Astrocyte (in vitro differentiated cells and primary cell): ENCODE measurements at places on chromosomes 2 and 18. TPM values are rescaled to one million over a fixed set of nuclear protein-coding genes. Genes with fewer than 3 reads are reported as not detected.

The HJURP gene
- 2.7 and 5.9 TPM in 2 replicates for total RNA-seq

The LIPG gene
- total RNA-seq: 11.0 and 18.3 TPM in 2 replicates

The POTEJ gene
- total RNA-seq: not detected in 2 replicates

The HOXD12 gene
- not detected in 2 replicates for total RNA-seq

DNA sequence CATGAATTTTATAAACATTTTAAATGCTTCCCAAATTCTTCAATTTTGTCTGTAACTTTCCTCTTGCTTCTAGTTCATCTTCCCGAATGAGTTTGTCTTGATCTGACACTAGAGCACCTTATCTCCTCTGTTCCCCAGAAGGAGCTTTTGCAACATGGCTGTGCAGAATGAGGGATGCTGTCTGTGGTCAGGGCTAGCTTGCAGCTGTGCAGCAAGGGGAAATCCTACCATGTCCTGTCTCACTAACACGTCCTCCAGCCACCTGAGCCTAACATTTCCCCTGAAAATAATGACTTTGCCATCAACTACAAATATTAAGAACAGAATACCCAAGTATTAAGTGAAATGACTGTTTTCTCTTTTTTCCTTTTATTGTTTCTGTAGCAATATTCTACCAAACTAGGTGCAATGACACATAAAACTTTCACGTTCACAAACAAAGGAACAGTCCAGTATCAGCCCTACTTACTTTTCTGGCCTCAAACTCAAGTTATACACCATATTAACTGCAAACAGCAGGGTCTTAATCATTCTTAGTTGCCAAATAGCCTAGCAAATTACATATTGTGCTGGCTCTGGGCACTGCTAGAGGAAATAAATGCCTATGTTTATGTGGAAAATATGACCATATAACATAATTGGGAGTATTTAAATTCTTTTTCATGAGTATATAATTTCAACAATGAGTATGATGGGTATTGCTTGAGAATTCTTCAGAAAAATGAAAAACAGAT, 423.3 kb downstream of the CMPK2 start:
- H3K36me3 ChIP-seq: no peaks in the 10 kb centered on the region
- DNase-seq: peak; percentile 42
- no peaks in the 10 kb centered on the region for H3K27me3 ChIP-seq
- H3K4me3 ChIP-seq: no peak overlapping the region

- no peak overlapping the region for H3K4me3 ChIP-seq
- no peaks in the 10 kb centered on the region for H3K36me3 ChIP-seq
- H3K27me3 ChIP-seq: no peaks in the 10 kb centered on the region
- DNase-seq: no peak
- no peak overlapping the region for H3K27ac ChIP-seq
Observed at GRCh38 chr2:67651565-67651964, 254.4 kb downstream of the ETAA1 start.

- peaks cover 27% of the 10 kb centered on the region for H3K4me1 ChIP-seq
- peak within 1 kb of the TSS; percentile 85 for H3K4me3 ChIP-seq
- H3K36me3 ChIP-seq: no peaks in the 10 kb centered on the region
Observed at GRCh38 chr2:74553892-74554819, at the start of the genes DOK1 and LOXL3. TSS of gene DOK1 (plus strand) at chr2:74554720. CDS start at chr2:74554755, 35 bp downstream. TSS of gene LOXL3 (minus strand) at chr2:74553942. CDS start at chr2:74552634, 1,308 bp downstream.

- H3K27me3 ChIP-seq: peaks cover 6% of the 10 kb centered on the region
- no peak overlapping the region for H3K27ac ChIP-seq
- DNase-seq: no peak
- H3K36me3 ChIP-seq: no peaks in the 10 kb centered on the region
- no peak overlapping the region for H3K4me3 ChIP-seq
Observed at GRCh38 chr2:148817210-148817708, 57.8 kb upstream of the KIF5C start.

DNA sequence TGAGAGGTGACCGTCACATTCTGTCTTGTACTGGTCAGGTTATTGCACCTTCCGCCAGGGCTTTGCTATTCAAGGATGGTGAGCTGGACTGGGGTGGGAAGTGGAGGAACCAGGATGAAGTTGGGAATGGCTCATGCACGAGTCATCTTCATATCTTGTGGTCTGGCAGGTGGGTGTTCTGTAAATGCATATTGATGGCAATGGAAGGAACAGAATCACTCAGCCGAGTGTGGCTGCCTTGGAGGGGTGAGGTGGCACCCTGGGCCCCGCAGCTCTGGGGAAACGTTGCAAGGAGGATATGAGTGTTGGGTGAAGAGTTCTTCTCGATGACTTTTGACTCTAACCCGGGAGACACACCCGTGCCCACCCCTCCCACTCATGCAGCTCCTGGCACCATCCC, 1.2 kb downstream of the NEU2 start:
- H3K36me3 ChIP-seq: no peaks in the 10 kb centered on the region
- no peak overlapping the region for H3K4me3 ChIP-seq
- H3K27ac ChIP-seq: no peak overlapping the region
- H3K4me1 ChIP-seq: peaks cover 9% of the 10 kb centered on the region

DNA sequence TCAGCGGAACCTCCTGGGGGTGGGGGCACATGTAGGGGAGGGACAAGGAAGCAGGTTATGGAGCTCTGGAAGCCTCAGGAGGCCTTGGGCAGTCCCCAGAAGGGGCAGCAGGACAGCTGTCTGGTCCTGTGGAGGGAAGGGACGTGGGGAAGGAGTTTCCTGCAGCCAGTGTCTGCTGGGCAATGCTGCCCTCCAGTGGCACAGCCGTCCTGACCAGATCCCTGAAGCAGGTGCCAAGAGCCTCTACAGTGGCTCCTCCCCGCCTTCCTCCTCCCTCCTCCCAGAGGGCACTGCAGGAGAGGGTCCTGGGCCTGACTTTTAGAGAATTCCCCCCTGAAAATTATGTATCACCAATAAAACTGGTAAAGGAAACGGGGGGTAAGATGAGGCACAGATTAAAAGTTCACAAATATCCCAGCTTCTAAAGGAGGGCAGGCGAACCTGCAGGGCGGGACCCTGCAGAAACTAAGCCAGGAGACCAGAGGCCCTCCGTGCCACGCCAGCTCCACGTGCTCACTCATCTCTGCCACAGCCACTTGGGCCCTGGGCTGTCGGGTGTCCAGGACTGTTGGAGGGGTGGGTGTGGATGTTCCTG, 258.5 kb downstream of the TWIST2 start:
- DNase-seq: peak; percentile 37
- no peak overlapping the region for H3K27ac ChIP-seq
- H3K36me3 ChIP-seq: no peaks in the 10 kb centered on the region
- H3K27me3 ChIP-seq: no peaks in the 10 kb centered on the region
- H3K4me3 ChIP-seq: no peak overlapping the region

DNA sequence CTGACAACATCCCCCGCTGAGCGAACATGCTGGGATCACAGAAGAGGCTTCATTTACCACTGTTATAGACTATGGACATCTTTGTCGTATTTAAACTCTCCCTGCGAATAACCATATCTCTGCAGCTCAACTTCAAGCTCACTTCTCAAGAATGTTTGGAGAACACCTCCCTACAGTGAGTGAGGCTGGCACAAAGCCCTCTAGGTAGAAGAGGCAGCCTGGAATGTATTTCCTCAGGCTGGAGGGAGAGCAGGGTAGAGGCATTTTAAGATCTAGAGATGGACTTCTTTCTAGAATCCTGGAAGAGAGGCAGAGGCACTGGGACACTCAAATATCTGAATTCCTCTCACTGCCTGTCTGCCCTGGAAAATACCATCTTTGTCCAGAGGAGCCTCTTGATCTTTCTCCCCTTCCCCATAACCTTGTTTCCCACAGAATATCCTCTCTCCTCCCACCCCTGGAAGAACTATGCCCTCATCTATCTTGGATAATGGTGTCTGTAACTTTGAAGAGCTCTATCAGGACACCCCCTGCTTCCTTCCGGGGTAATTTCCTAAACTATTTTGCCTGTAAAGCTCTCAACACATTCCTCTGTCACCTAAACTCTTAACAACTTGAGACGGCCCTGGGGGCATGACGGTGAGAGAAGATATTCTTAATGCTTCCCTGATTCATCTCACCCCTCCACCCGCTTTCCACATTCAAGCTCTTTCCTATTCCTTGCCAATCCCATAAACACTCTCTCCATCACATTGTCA, 2.4 kb upstream of the ANTXR1 start:
- no peak overlapping the region for H3K4me3 ChIP-seq
- H3K36me3 ChIP-seq: no peaks in the 10 kb centered on the region
- DNase-seq: no peak
- H3K4me1 ChIP-seq: peaks cover 14% of the 10 kb centered on the region

DNA sequence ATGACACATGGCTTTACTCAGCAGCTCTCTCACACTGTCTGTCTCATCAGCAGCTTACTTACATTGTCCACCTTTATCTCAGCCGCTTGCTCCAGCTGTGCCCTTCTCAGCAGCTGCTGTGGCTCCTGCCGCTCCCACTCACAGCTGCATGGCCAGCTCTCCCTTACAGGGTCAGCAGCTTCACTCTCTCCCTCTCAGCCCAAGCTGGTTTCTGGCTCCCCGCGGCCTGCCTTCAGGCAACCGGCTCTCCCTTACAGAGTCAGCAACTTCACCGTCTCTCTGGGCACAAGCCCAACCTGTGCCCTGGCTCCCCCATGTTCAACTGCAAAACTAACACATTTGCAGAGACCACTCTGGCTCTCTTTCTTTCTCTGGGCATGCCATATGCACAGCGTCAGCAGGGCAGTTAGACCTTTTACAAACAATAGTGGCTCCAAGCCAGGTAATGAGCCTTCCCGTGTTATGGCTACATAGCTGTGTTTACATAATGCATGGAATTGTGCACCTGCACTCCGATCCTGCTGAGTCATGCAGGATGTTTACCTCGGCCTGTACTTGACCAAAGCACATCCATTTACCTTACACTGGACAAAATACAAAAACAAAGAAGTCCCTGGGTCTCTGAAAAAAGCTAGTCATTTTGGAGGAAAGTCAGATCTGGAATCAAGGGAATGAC, 167.3 kb downstream of the DOK6 start:
- H3K4me3 ChIP-seq: no peak overlapping the region
- H3K27me3 ChIP-seq: no peaks in the 10 kb centered on the region
- DNase-seq: no peak
- no peak overlapping the region for H3K27ac ChIP-seq

- no peaks in the 10 kb centered on the region for H3K4me1 ChIP-seq
Observed at GRCh38 chr2:81645745-81646301, 1341.3 kb upstream of the LRRTM1 start.

- no peaks in the 10 kb centered on the region for H3K36me3 ChIP-seq
- no peaks in the 10 kb centered on the region for H3K4me1 ChIP-seq
- no peaks in the 10 kb centered on the region for H3K27me3 ChIP-seq
Observed at GRCh38 chr2:238560234-238560633, 133.5 kb downstream of the ASB1 start.

- H3K4me3 ChIP-seq: no peak overlapping the region
- H3K4me1 ChIP-seq: peaks cover 28% of the 10 kb centered on the region
- H3K27ac ChIP-seq: no peak overlapping the region
- no peaks in the 10 kb centered on the region for H3K36me3 ChIP-seq
Observed at GRCh38 chr2:65278531-65278981, 50.9 kb downstream of the ACTR2 start.

DNA sequence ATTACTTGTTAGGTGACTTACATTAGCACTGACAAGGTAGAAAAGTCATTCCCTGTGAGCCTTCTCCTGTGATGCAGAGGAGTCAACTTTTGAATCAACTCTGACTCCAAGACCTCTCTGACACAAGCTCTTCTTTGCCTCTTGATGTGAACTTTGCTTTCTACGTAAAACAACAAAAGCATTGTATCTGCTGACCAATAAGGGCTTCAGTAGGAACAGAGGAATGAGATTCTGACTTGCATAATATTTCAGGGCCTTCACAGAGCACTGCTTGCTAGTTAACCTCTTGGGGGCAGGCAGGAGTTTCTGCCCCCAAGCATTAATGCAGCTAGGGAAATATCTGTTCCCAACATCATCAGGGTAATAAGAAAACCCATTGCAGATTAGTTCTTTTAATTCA, 791.5 kb downstream of the BCL11A start:
- no peaks in the 10 kb centered on the region for H3K36me3 ChIP-seq
- H3K4me3 ChIP-seq: no peak overlapping the region
- no peak for DNase-seq
- H3K27me3 ChIP-seq: no peaks in the 10 kb centered on the region
- no peak overlapping the region for H3K27ac ChIP-seq

- no peak for DNase-seq
- H3K27ac ChIP-seq: no peak overlapping the region
- peaks cover 5% of the 10 kb centered on the region for H3K4me1 ChIP-seq
- no peaks in the 10 kb centered on the region for H3K36me3 ChIP-seq
Observed at GRCh38 chr2:10233131-10234012, 69.3 kb upstream of the HPCAL1 start.

GRCh38 chr18:12769136-12769535, 66.3 kb downstream of the PSMG2 start:
- DNase-seq: no peak
- H3K4me3 ChIP-seq: no peak overlapping the region
- H3K4me1 ChIP-seq: no peaks in the 10 kb centered on the region
- H3K36me3 ChIP-seq: no peaks in the 10 kb centered on the region
- H3K27me3 ChIP-seq: no peaks in the 10 kb centered on the region
